GM10248 (cell line): ENCODE measurements at places on chromosomes 7 and 10.
A peak's percentile ranks its signal among the peaks of the same experiment; 100 is the strongest.

DNA sequence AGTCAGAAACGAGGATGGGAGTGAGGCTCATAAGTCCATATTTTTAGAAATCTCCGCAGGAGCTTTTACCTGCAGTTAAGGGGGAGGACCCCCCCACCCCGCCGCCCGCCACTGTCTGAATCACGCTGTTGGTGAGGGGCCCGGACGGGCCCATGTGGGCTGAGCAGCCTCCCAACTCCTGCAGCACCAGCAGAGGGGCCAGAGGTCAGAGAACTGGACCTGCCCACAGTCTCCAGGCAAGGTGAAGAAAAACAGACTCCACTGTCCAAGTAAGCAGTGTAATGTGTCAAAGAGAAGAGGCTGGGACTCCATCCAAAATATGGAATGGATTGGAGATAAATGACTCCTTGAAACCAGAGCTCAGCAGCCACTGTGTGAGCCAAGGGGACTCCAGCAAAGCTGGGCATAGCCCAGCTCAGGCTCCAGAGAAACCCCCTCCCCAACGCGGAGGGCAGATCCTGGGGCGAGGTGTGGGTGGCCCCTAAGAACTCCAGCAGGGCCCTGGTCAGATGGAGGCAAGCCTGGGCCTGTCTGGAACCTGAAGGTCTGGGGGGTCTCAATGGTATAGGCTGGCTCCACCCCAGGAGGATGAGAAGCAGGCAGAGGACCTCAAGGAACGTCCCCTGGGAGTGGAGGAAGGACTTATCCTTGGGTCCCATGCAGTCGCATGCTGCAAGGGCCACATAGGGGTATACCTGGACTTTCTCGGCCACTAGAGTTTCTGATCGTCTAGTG lies 128.5 kb upstream of the TNS3 start:
- DNase-seq, result no peak

GRCh38 chr10:93947055-93947454 lies 46.7 kb upstream of the PLCE1 start:
- DNase-seq, result no peak

- no peak for DNase-seq
Measured at GRCh38 chr7:22179442-22179879, 177.5 kb downstream of the RAPGEF5 start.

GRCh38 chr7:128882134-128882533 lies 19.5 kb downstream of the ATP6V1F start:
- no peak for DNase-seq

DNA sequence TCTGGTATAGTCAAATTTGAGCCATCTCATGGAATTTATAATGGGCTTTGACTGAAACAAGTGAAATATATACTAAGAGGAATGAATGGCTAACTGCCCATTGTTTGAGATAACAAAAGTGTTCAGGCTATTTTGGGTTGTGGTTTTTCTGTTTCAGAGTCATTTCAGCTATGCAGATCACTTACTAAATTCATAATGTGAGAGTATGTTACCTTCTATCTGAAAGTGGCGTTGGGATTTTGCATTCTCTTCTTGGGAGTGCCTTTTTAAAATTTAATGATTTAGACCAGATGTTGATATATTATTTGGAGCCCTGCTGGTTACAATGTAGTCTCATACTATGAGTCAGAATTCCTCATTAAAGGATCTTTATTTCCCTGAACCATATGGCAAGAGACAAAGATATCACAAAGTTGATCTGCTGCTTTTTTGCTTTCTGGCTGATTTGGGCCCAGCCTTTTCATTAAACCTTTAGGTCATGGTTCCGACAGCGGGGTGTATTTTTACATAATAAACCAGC lies 10.4 kb downstream of the VCL start:
- peak; percentile 50 for DNase-seq

DNA sequence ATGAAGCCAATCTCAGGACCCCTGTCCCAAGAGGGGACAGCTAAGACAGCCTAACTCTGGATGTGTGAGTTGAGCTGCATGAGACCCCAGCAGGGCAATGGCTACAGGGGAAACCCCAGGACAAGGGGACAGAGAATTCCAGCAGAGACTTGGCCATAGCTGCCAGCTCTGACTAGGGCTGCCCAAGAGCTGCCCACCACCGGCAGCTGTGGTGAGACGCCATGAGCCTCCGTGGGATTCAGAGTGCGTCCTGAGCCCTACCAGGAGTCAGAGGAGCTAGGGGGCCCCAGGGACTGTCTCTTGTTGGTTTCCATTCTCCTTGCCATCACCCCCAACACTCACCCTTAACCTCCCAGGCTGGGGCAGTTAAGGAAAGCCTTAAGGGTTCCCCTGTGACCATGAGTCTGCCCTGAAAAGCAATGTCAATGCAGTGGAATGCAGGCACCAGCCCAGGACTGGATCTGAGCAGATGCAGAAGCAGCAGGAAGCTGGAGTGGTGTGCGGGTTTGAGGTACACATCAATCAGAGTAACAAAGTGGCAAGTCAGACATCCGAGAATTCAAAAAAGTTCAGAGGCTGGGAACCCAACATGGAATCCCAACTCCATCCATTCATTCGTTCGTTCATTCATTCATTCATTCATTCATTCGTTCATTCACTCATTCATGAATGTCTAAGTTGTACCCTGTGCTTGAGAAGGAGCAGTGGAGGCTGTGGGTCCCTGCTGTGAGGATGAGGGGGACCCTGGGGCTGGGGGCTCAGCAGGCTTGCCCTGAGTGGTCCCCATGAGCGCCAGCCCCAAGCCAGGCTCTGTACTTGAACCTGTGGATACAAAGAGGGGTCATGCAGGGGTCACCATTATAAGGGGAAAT lies 52.9 kb downstream of the C10orf120 start:
- no peak for DNase-seq

- DNase-seq, result no peak
Measured at GRCh38 chr10:101716891-101717659, 22.1 kb upstream of the FBXW4 start.

- DNase-seq, result peak; percentile 80
Measured at GRCh38 chr10:86712317-86712707, 44.0 kb downstream of the LDB3 start.

GRCh38 chr7:135269921-135270320 lies 36.3 kb downstream of the STRA8 start:
- DNase-seq, result no peak

- no peak for DNase-seq
Measured at GRCh38 chr10:125029584-125030242, 87.8 kb downstream of the ZRANB1 start.

GRCh38 chr10:77291596-77292505 lies 345.8 kb downstream of the KCNMA1 start:
- DNase-seq, result no peak

DNA sequence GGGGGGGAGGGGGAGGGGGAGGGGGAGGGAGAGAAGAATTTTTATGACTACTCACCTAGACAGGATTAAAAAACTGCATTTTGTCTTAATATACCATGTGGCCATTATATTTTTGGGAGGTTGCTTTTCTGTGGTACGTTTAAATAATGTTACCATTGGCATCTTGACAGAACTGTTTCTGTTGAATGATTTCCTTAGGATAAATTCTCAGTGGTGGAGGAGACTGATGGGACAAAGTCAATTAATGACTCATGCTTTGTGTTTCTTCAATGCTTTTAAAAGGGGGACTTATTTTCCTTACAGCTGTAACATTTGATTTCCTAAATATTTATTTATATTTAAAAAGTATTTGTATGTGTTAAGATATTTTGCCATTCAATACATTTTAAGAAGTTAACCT lies 13.7 kb downstream of the AGR2 start:
- DNase-seq, result no peak

DNA sequence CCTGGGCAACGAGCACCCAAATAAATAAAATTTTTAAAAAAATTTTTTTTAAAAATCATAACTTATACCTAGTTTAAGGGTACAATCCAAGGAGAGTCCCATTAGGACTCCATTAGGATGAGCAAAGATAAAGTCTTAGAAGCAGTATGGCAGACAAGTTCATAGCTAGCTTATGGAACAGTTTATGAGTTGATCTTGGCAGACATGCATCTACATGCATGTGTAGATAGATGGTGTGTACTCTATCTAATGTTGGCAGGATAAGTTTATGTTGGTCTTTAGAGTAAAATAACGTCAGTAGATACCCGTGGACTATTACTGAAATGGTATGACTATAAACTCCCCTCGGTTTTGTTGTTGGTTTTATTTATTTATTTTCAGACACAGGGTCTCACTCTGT lies 40.2 kb downstream of the NSUN6 start:
- no peak for DNase-seq

DNA sequence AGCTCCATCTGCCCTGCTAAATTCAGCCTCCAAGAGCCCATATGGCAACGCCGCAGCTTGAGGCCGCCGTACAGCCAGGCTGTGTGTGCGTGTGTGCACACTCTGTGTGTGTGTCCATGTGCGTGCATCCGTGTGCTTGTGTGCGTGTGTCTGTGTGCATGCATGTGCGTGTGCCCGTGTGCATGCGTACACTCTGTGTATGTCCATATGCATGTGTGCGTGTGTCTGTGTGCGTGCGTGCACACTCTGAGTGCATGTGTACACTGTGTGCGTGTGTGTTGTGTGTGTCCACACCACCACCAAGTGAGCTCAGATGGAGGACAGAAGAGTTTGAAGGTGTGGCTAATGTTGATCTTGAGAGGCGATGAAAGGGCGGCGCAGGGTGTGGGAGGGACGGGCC lies 30.0 kb downstream of the SMKR1 start:
- DNase-seq, result no peak

GRCh38 chr7:95342642-95343307 lies 18.4 kb upstream of the PON1 start:
- no peak for DNase-seq

DNA sequence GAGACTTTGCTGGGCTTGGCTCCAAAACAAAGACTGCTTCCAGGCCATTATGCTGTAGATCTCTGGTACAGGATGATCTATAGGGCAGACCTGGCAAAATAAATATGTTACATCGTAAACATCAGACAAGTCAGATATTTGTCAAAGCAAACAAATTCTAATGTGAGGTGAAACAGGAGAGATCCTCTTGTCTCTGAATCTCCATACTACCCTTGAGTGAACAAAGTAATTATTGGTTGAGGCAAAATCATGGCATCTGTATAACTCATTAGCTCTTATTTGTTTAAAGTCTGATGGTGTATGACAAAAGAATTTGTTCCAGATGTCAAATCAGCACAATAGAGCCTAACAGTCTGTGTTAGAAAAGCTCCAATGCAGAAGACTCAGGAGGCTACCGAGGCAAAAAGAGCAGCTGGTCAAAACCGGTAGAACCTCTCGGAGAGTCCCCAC lies 1291.5 kb downstream of the TYW1 start:
- DNase-seq, result no peak

DNA sequence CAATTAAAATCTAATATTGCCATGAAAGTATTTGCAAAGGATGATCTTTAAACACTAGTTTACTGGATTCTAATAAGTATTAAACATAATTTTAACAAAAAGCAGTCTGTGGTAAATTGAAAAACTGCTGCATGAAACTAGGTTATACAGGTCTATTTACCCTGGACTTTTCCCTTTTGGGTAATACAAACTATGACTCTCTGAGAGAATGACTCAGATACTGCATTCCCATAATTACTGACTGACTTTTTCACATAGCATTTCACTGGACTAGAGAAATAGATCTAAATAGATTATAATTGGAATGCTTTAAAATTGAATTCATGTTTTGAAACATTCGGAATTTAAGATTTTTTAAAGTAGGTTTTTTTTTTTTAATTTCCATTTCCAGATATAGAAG lies 395.7 kb downstream of the THSD7A start:
- DNase-seq, result no peak

- no peak for DNase-seq
Measured at GRCh38 chr10:94997741-94998174, 59.3 kb downstream of the CYP2C9 start.
